ENCODE measurements at places on chromosomes 16 and 17. TPM values are rescaled to one million over a fixed set of nuclear protein-coding genes. Genes with fewer than 3 reads are reported as not detected.

The OSGIN1 gene
- 5.3 TPM for total RNA-seq

The KRTAP4-9 gene
- total RNA-seq: not detected

The NEUROD2 gene
- total RNA-seq: not detected

The SLC35G3 gene
- not detected for total RNA-seq

All from cardiac atrium fibroblast (primary cell).